ENCODE measurements at places on chromosomes 2 and 18.

- DNase-seq: no peak
Measured at GRCh38 chr18:58223717-58224424, 179.8 kb downstream of the NEDD4L start.

- DNase-seq: no peak
Measured at GRCh38 chr2:37852585-37853014, 72.5 kb upstream of the RMDN2 start.

GRCh38 chr2:48530033-48530811 lies at the start of gene STON1:
STON1 (plus strand) TSS chr2:48530154; CDS start chr2:48580634, 50,480 bp downstream.
- DNase-seq: peak; percentile 10

- DNase-seq: no peak
Measured at GRCh38 chr2:138962686-138963085, 182.5 kb upstream of the NXPH2 start.

- DNase-seq: no peak
Measured at GRCh38 chr2:40716879-40717278, 265.0 kb upstream of the SLC8A1 start.

DNA sequence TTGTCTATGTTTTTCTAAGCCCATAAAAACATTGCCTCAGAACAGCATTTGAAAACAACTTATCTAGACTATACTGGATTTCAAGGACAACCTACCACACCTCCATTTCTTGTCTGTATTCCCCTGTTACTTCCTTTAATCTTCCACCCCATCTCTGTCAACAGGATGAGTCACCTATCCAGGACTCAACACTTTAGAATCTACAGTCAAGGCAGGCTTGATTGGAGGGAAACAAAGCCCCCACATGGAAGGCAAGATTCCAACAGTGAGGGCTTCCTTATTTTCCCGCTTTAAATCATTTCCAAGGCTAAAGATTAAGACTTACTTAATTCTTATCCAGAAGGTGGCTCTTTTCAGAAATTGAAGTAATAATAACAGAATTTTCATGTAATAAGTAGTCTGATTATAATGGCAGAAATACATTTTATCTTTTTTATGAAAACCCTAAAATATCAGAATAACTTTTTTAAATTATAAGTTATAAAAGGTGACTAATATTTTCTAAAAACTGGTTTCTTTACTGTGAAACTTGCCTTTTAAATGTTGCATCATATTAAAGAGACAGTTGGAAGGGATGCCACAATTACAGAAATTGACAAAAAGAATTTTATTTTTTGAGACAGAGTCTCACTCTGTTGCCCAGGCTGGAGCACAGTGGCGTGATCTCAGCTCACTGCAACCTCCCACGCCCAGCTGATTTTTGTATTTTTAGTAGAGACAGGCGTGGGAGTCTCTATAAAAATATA lies 138.7 kb upstream of the CCDC150 start:
- no peak for DNase-seq

DNA sequence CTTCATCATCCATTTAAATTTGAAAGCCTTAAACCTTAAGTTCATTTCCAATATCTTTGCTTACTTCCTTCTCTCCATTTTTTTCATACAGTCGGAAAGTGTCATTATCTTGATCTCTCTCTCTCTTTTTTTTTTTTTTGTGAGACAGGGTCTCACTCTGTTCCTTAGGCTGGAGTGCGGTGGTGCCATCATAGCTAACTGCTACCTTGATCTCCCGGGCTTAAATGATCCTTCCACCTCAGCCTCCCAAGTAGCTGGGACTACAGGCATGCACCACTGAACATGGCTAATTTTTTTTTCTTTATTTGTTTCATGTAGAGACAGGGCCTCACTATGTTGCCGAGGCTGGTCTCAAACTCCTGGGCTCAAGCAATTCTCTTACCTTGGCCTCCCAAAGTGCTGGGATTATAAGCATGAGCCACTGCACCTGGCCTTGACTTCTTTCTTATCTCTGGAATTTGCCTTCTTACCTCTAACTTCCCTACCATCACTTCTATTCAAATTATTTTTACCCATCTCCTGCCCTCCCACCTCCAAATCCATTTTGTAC lies 222.2 kb downstream of the MYCN start:
- no peak for DNase-seq

DNA sequence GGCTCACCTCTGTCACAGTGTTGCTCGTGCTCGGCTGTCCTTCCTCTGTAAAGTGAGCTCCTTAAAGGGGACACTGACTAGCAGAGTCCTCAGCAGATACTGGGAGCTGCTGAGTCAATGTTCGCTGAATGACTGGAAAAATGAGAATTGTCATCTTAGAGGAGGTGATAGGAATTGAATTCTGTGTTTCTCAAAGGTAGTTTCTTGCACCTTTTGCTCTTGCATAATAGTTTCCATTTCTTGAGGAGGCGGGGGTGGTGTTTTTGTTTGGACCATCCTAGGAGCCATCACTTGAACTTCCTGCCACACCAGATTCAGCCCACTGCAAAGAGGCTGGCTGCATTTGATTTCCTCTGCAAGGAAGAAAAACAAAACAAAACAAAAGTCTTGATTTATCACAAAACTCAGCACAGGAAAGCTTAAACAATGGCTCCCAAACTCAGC lies 11.4 kb upstream of the RFX8 start:
- DNase-seq: no peak

DNA sequence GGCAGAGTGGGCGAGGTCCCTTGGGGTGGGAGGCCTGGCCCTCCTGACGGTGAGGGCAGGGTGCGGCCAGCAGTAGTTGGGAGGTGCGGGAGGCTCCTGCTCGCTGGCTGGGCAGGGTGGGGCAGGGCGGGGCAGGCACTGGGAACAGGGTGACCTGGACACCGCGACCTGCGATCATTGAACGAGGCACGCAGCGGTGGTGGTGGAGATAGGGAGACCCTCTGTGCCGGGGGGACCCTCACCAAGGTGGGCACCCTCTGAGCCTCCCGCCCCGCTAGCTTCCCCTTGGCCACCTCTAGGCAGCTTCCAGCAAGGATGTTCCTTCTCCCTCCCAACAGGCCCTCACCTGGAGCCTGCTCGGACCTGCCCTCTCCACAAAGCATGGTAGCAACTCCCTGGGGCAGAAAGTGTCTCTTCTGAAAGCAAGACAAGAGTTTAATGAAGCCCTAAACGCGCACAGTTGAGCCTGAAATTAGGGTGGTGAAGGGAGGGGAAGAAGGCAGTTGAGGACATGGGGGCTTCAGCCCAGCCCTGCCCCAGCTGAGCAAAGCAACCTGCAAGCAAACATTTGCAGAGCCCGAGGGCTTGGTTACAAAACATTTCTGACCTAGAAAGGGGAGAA lies 15.4 kb upstream of the FOSL2 start:
- no peak for DNase-seq

GRCh38 chr2:170736628-170737027 lies 21.5 kb downstream of the SP5 start:
- no peak for DNase-seq

DNA sequence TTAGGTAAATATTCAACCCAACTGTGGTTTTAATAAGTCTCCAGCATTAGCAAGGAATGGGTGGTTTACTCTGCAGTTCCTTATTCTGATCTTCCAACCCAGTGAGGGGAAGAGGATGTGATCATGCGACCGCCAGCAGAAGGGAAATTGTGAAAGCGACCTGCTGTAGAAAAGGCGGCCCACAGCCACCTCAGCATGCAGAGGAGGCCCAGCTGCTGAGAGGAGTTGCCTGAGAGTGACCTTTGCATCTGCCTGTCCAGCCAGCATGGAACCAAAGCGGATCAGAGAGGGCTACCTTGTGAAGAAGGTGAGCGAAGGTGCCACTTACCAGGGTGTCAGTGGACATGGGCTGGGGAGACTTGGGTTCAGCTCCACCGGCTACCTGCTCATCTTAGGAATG lies at the start of gene PLEK:
Gene PLEK, plus strand, starts transcription at position 196 of the 400 bp plus-strand sequence. Its CDS starts 70 bp downstream, at position 266.
- no peak for DNase-seq

DNA sequence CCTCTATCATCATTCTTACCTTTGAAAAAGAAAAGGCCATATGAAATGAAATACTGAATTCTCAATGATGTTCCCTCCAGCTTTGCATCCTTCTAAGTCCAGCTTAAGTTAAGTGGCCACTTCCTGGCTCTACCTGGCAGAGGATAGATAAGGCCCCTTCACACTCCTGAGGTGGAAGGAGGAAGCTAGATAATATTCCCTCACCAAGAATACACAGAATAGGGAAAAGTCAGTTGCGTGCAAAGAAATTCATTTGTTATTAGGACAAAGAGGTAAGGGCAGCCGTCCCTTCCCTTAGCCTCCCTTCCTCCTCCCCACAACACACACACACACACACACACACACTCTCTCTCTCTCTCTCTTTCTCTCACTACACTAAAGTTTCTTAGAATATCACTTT lies 37.5 kb downstream of the OLA1 start:
- DNase-seq: no peak

- peak; percentile 57 for DNase-seq
Measured at GRCh38 chr2:182763311-182763912, 47.4 kb downstream of the DNAJC10 start.

DNA sequence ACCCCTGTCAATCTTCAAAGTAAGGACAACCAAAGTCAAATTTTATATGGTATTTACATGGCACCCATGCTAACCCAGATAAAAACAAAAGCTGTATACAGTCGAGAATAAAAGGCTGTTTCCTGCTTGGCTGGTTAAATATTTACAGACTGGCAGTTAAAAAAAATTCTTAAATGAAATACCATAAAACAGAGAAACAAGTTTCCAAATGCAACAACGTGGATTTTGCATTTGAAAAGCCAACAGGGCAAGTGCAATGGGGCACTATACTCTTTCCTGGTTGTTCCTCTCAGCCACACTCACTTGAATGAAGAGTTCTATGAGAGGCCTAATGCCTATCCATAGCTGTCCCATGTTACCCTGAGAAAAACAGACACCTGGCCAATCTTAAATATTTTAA lies 6.1 kb upstream of the NR4A2 start:
- peak; percentile 30 for DNase-seq

DNA sequence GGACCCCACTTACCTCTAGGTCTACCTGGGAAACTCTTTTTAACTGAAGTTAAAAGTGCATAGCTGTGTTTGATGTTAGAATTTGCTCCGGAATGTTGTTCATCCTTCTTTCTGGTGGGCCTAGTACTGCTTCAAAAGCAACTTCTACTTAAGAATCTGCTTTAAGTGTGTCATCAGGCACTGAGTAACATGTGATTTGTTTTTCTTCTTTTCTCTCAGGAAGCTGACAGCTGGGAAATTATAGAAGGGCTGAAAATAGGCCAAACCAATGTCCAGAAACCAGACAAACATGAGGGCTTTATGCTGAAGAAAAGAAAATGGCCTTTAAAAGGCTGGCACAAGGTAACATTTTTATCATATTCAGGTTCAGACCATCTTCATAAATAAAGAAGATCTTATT lies 122.9 kb downstream of the PRKRA start:
- peak; percentile 40 for DNase-seq

DNA sequence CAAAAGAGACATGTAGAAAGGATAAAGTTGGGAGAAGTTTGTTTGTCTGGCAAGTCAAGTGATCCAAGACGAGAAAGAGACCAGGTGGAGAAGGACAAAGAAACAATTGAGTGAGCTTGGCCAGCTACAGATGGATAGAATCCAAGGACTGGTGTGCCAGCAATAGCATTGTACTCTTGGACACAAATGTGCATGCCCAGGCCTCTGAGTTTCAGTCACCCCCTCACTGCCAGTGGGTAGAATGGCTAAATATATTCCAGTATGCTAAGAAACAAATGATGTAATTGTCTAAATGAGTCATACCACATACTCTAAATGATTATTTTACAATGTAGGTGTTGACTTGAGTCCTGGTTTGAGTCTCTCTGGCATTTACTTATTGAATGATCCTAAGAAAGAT lies 881.3 kb downstream of the LRRTM4 start:
- DNase-seq: peak; percentile 0

DNA sequence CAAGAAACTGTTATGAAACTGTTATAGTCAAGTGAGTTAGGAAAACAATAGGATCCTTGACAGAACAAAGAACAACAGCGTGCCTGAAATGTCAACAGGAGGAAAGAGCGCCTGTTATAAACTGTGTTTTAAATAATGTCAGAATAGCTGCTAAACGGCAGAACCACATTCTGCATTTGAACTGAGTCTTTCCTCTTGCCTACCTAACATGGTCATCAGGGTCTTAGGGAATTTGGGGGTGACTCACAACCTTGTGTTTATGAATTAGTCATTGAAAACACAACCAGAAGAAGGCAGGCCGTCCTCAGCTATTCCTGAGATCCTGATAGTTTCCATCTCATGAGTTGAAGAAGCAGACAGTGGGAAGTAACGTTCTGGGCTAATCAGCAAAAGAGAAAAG lies 222.0 kb upstream of the FN1 start:
- no peak for DNase-seq

- DNase-seq: peak; percentile 81
Measured at GRCh38 chr2:232689152-232689910, 7.8 kb upstream of the GIGYF2 start.

GRCh38 chr2:239309398-239310245 lies 91.2 kb downstream of the HDAC4 start:
- DNase-seq: no peak

DNA sequence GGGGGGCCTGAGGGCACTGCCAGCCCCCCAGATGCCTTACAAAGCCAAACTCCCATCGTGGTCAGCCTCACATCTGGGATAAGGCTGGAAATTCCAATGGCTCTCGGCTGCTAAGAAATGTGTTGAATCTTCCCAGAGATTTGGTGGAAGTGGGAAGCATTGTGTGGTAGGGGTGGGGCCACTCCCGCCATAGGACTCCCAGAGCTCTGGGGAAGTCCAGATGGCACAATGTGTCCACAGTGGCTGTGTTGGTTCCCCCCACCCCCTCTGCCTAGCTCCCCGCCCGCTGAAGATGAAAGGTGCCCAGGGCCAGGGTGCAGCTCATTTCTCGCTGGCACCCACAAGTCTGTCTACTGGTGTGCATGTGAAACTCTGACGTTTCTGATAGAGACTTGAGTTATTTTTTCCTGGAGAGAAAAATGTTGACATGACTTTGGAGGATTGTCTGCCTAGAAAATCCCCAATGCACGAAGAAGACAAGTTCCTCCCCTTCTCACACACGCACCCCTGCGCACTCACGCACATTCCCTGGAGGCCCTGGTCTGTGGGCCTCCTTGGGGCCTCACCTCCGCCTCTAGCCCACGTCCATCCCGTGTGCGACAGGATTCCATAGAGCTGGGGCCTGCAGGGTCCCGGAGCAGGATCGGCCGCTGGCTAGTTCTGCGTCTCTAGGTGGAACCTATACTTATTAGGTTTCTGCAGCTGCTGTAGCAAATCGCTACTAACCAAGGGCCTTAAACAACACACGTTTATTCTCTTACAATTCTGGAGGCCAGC lies 199.1 kb downstream of the ZFP36L2 start:
- no peak for DNase-seq

DNA sequence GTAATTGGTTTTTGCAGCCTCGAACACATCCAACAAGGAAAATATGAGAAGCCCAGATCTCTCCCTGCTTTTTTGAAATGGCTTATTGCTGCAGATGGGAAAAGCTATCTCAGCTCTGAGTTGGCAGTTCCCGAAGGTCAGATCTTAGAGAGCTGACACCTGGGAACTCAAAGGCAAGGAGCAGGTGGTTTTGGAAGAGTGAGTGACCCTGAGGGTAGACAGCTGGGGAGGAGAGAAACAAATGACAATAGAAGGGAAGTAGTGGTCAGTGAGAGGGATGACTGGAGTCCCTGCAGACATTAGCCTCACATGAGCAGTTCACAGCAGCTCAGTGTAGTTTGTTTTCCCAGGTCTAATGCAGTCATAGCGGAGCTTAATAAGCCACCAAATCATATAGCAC lies 317.9 kb downstream of the STK39 start:
- no peak for DNase-seq

GRCh38 chr2:111666160-111666559 lies 217.8 kb downstream of the ANAPC1 start:
- DNase-seq: no peak

- no peak for DNase-seq
Measured at GRCh38 chr2:102083393-102083703, 59.2 kb upstream of the IL1R1 start.

Data from G401 (cell line).